ENCODE measurements at places on chromosomes 4 and X. TPM values are rescaled to one million over a fixed set of nuclear protein-coding genes. Genes with fewer than 3 reads are reported as not detected.

GAB3 gene
- 0.45 TPM for total RNA-seq

SUPT20HL1 gene
- total RNA-seq: not detected

SLC49A3 gene
- 0.09 TPM for total RNA-seq

DGKK gene
- not detected for total RNA-seq

RAB40AL gene
- not detected for total RNA-seq

AREG gene
- total RNA-seq: 26.5 TPM

BBS12 gene
- 2.8 TPM for total RNA-seq

CCNB3 gene
- total RNA-seq: 0.50 TPM

FAM50A gene
- total RNA-seq: 112 TPM

SHROOM2 gene
- total RNA-seq: 0.86 TPM

ETDA gene
- total RNA-seq: not detected

RNF150 gene
- total RNA-seq: 0.25 TPM

SMIM10L2A gene
- 0.15 TPM for total RNA-seq

MYOZ2 gene
- total RNA-seq: not detected

IL2 gene
- not detected for total RNA-seq

PHOX2B gene
- not detected for total RNA-seq

TMEM31 gene
- not detected for total RNA-seq

XPNPEP2 gene
- total RNA-seq: not detected

ZDHHC15 gene
- total RNA-seq: not detected

GAGE13 gene
- not detected for total RNA-seq

SOX3 gene
- not detected for total RNA-seq

DCAF12L1 gene
- not detected for total RNA-seq

SULT1B1 gene
- 0.02 TPM for total RNA-seq

RAB28 gene
- total RNA-seq: 9.7 TPM

PLXNA3 gene
- 17.8 TPM for total RNA-seq

JADE3 gene
- 16.5 TPM for total RNA-seq

RASL11B gene
- total RNA-seq: 0.08 TPM

DIPK2B gene
- total RNA-seq: not detected

RAB41 gene
- total RNA-seq: not detected

RAB33A gene
- total RNA-seq: 0.13 TPM

ODAM gene
- not detected for total RNA-seq

INTS12 gene
- 14.9 TPM for total RNA-seq

F9 gene
- not detected for total RNA-seq

TCEAL6 gene
- total RNA-seq: not detected

PCDH18 gene
- not detected for total RNA-seq

KDR gene
- 0.10 TPM for total RNA-seq

C4orf36 gene
- total RNA-seq: 1.2 TPM

TMPRSS11D gene
- total RNA-seq: not detected

ADH1B gene
- total RNA-seq: not detected

CXCL11 gene
- total RNA-seq: 0.21 TPM

IL2RG gene
- not detected for total RNA-seq

NAT8L gene
- 13.6 TPM for total RNA-seq

PDGFRA gene
- total RNA-seq: 0.25 TPM

FAM9C gene
- total RNA-seq: not detected

USP17L26 gene
- not detected for total RNA-seq

CPZ gene
- 0.15 TPM for total RNA-seq

ARMCX1 gene
- 0.48 TPM for total RNA-seq

PCDH7 gene
- total RNA-seq: 0.07 TPM

USP51 gene
- total RNA-seq: 0.43 TPM

CBLL2 gene
- not detected for total RNA-seq

HPSE gene
- 1.2 TPM for total RNA-seq

MTTP gene
- total RNA-seq: not detected

ENPEP gene
- 0.01 TPM for total RNA-seq

FGG gene
- total RNA-seq: 8.0 TPM

PNMA6A gene
- 4.9 TPM for total RNA-seq

FABP2 gene
- total RNA-seq: not detected

ATRX gene
- total RNA-seq: 16.1 TPM

RHOXF2B gene
- total RNA-seq: not detected

TMEM175 gene
- 8.9 TPM for total RNA-seq

CFAP47 gene
- total RNA-seq: 0.02 TPM
